ENCODE measurements at places on chromosomes 7 and 10.

GRCh38 chr10:21464134-21464533 is 61.3 kb downstream of the SKIDA1 start:
- no peak for DNase-seq

- DNase-seq = no peak
These were observed 22.8 kb upstream of the FOXL3 start for GRCh38 chr7:266851-267840.

GRCh38 chr10:73639286-73639685 is 2.0 kb downstream of the MYOZ1 start:
- DNase-seq = no peak

GRCh38 chr7:121002757-121003200 is 14.3 kb downstream of the CPED1 start:
- DNase-seq = no peak

- DNase-seq = no peak
These were observed 318.5 kb upstream of the ZWINT start for GRCh38 chr10:56679578-56679977.

GRCh38 chr7:29014725-29015124 is 56.6 kb upstream of the TRIL start:
- no peak for DNase-seq

DNA sequence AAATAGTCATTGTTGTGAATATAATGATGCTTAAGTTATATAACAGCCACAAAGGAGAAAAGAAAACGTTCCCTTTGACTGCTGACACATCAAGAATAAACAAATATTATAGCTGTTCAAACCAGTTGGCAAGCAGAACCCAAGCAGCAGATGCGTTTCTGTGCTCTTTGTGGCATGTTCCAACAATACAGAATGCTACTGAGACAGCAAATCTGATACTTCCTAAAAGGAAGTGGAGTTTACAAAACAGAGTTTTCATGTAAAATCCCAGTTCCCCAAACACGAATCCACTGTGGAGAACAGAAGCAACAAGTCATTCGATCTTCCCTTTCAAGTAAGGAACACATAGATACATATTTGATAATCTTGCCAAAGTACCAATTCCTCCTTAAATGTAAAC is 170.9 kb upstream of the ASAH2 start:
- no peak for DNase-seq

- DNase-seq = no peak
These were observed 96.8 kb downstream of the TRRAP start for GRCh38 chr7:98974906-98975816.

GRCh38 chr10:102629661-102630614 is 14.3 kb upstream of the TRIM8 start:
- no peak for DNase-seq

DNA sequence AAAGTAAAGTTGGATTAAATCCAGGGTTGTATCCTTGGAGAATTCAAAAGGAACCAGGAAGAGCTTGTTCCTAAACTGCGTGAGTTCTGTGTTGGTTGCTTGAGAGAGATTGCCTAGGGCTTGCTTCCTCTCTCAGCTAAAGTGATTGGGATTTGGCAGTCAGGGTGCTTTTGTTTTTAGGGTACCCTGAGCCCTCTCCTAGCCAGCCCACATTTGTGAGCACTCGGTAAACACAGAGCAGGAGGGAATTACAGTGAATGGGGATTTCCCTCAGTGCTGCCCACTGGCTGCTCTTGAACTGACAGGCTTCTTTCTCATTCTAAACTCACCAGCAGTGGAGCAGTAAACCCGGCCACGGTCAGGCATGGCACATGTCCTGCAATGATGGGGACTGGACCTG is 146.9 kb downstream of the TPST1 start:
- DNase-seq = no peak

DNA sequence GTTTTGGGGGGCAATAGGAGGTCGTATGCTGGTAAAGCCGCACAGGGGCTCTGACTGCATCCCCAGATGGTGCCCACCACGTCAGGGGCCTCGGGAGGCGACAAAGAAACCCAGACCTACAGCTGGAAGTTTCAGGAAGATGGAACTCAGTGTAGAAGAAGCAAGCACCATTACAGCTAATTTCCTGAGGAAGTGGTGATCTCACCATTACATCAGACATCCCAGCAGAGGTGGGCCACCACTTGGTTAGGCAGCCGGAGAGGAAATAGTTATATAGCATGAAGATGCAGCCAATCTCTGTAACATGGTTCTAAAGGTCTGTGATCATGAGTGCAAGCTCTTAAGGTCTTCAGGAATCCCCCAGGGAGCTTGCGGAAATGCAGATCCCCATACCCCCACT is 127.3 kb upstream of the PCBD1 start:
- no peak for DNase-seq

DNA sequence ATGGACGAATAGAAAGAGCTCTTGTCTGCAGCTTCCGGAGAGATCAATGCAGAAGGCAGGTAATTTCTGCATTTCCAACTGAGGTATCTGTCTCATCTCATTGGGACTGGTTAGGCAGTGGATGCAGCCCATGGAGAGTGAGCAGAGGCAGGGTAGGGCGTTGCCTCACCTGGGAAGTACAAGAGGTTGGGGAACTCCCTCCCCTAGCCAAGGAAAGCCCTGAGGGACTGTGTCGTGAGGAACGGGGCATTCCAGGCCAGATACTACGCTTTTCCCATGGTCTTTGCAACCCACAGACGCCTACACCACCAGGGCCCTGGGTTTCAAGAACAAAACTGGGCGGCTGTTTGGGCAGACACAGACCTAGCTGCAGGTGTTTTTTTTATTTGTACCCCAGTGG is 186.3 kb downstream of the ETV1 start:
- no peak for DNase-seq
